Keratinocyte (primary cell): ENCODE measurements at places on chromosomes 2 and 18. TPM values are rescaled to one million over a fixed set of nuclear protein-coding genes. Genes with fewer than 3 reads are reported as not detected.

The FSIP2 gene
- 0.31 to 0.45 TPM (median 0.38 TPM) in 3 replicates for polyA plus RNA-seq

The CNTNAP5 gene
- polyA plus RNA-seq, result not detected in 3 replicates

The COL6A3 gene
- 0.01 TPM in 1 of 3 replicates, not detected in the others for polyA plus RNA-seq

The FOXI3 gene
- 0.02 TPM in 1 of 3 replicates, not detected in the others for polyA plus RNA-seq

The MYOM1 gene
- 0.01 to 0.22 TPM (median 0.03 TPM) in 3 replicates for polyA plus RNA-seq
